Activated CD8-positive, alpha-beta memory T cell treated with anti-CD3 and anti-CD28 coated beads, Interleukin-2, amount 10 ng/mL, durations not matched to agents 7 days and 5 days (primary cell): ENCODE measurements at places on chromosomes 16 and 17.

- no peak for DNase-seq
Measured at GRCh38 chr16:17138801-17139200, 332.0 kb downstream of the XYLT1 start.

DNA sequence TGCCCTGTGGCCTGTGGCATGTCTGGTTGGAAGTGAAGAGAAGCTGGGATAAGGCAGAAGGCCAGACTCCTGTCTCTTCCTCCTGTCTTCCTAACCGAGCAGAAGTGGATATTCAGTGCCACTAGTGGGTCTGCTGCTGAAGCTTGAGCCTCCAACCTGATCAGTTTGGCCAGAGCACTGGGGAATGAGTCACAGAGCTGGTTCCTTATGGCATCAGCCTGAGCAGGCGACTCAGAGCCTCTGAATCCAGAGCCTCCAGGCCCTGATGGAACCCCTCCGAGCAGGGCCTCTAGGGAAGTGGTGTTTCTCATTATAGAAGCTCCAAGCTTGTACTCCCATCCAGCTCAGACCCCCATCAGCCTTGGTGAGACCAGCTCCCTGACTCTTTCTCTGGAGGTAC is 2.0 kb downstream of the WSCD1 start:
- no peak for DNase-seq

GRCh38 chr16:19837331-19837980 is 47.2 kb downstream of the GPRC5B start:
- no peak for DNase-seq

DNA sequence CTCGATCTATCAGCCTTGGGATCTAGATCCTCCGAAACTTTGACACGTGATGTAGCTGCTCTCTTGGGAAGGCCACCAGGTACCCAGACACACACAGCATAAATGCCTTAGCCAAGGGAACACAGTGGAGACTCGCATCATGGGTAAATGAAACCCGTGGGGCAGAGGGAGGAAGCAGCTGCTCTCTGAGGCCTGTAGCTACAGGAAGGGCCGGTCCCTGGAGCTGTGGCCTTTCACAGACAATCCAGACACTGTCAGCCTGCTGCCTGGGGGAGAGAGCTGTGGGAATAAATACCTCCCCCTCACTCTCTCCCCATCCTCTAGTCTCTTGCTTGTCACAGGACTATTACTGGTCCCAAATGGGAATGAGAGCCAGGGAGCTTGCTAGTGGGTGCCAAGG is 351.2 kb downstream of the UTP18 start:
- DNase-seq = no peak

DNA sequence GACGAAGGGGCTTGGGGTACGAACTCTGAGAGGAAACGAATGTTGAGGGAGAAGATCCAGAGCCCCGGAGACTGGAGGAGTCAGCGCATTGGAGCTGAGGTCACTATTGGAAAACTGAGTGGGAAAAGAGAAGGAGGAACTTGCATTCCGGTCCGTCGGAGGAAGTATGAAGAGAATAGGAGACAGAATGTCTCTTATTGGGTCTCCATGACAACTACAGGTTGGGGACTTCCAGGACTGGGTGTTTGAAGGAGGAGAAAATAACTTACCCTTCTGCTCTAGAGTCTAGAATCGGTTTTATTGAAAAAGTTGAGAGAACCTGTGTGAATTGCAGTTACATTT is 537 bp downstream of the GOSR1 start:
- peak; percentile 41 for DNase-seq

- peak; percentile 62 for DNase-seq
Measured at GRCh38 chr17:28174352-28175046, 132.0 kb downstream of the NLK start.

- DNase-seq = no peak
Measured at GRCh38 chr16:56286809-56287208, 95.5 kb downstream of the GNAO1 start.

- DNase-seq = no peak
Measured at GRCh38 chr17:59498530-59499307, 66.7 kb upstream of the DHX40 start.

DNA sequence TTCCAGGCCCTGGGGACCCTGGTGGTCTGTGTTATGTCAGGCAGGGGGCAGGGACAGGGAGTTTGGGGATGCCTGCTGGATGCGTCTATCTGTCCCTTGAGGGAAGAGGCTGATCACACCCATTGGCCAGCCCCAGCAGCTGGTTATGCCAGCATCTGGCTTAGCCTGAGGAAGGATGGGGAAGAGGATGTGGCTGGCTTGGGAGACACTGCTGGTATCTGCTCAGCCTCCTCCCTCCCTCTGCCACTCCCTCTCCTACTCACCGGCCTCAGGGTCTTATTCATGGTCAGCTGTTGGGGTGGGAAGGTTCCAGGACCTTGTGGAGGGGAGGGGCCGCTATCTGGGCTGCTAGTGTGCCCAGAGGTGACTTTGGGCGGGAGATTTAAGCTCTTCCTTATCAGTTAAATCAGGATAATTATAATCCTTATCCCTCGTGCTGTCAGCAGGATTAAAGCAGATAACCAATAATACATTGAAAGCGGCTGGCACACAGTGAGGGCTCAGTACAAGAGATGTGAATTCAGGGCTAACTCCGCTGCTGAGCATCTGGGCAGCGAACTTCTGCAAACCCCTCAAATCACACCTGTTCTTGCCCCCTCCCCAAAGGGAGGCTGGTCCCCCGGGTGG is 36.0 kb upstream of the MLKL start:
- DNase-seq = no peak

DNA sequence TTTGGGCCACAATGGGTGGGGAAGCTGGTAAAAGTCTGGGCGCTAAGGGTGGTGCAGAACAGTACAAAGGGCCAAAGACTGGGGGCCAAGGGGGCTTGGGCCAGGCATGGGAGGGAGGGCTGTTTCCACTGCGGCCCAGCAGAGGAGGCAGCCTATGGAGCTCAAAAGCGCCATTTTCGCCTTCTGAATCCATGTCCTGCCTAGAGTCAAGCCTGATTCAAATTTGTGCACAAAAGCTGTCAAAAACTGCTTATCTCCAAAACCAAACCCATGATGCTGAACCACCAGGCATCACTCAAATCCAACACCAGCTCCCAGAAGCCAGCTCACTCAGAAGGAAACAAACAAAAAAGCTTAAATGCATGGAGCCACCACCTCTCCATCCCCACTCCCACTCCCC is 16.0 kb downstream of the COG7 start:
- no peak for DNase-seq

GRCh38 chr16:10743610-10744369 is at the start of gene NUBP1:
Gene NUBP1, plus strand, starts transcription at chr16:10743842. Its CDS starts 22 bp downstream, at chr16:10743864.
- peak; percentile 100 for DNase-seq

DNA sequence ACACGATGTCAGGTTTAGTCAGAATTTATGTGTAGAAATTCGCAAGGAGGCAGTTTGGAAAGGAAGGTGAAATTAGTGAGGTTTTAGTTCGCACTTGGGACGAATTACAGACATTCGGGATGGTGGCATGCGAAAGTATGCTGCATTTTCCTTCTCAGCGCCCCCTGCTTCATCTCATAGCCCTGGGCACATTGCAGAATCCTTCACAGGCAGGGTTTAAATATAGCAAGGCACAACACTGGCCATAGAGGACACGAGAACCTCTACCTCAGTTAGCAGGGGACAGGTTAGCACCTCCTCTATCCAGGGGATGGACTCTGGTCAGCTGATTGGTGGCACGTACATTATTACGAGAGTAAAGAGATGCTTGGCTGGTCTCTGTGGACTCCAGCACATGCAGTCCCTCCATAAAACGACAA is 47.5 kb downstream of the MAP2K6 start:
- no peak for DNase-seq

DNA sequence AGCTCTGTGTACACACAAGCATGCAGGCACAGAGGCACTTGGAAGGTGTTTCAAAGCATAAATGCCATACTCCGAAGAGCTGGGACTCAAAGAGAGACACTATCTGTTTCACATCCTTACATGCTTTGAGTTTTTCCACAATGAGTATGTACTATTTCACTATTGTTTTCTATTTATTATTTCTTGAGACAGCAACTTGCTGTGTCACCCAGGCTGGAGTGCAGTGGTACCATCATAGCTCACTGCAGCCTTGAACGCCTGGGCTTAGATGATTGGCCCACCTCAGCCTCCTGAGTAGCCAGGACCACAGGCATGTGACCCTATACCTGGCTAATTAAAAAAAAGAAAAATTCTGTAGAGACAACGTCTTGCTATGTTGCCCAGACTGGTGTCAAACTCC is 31.6 kb downstream of the CYB5D2 start:
- no peak for DNase-seq

DNA sequence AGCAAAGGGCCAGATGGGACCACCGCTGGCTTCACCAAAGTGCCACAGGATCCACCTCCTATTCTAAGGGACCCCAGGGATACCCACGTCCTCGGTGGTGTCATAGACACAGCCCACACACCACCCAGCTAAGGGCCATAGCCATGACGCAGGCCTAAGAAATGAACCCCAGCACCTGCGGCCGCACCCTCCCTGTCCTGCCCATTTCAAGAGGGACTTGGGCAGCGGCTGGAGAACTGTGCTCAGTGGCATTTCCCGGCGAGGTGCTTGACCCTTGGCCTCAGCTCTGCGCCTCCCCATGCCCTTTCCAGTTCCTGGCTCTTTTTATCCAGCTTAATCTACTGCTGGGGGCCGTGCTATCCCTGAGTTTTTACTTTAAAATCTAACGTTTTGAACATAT is 27.3 kb downstream of the ZNF778 start:
- DNase-seq = no peak

DNA sequence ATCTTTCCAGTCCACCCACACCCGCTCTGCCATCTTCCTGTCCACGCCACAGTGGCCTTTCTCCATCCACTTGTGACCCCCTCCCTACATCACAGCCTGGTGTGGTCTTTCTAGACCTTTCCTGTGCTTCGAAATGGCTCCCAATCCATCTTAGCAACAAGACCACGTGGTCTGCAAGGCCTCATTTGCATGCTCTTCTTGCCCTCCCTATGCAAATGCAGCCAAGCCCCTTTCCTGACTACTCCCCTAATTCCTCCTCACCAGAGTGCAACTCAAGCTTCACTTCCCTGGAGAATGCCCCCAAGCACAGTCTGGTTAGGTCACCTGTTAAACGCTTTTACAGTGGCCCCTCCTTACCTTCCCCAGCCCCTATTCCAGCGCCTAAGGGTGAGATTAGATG is 6.1 kb downstream of the PPP1R9B start:
- DNase-seq = no peak

DNA sequence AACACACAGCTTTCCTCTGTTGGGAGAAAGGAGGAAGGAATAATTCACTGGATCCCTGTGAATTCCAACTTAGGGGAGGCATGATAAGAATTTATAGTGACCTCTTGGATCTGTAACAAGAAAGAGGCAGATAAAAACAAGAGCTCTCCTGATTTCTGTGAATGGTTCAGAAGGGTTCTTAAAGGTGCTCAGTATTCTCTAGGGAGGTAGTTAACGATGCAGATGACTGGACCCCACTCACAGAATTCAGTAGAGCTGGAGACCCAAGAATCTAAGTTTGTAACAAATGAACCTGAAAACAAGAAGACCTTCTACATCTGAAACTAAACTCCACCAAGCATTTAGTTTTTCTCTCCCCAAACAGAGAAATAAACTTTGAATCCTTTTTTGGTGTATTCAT is 8.6 kb downstream of the ZNRF1 start:
- DNase-seq = no peak

DNA sequence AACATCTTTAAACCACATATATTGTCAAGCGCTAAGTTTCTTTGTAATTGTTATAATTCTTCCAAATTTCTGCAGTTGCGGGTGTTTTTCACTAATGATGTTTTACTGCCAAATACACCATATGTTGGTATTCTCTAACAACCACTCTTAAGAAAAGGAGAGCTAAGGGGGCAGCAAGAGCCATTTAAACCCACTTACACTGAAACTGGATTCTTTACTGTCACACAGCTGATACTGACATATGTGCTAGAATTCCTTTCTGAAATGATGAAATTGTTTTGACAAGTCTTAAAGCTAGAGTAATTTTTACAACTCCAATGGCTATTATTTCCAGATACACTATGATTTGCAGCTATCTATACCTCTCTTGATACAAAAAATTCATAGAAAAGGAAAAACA is 483.1 kb downstream of the CDH11 start:
- no peak for DNase-seq

DNA sequence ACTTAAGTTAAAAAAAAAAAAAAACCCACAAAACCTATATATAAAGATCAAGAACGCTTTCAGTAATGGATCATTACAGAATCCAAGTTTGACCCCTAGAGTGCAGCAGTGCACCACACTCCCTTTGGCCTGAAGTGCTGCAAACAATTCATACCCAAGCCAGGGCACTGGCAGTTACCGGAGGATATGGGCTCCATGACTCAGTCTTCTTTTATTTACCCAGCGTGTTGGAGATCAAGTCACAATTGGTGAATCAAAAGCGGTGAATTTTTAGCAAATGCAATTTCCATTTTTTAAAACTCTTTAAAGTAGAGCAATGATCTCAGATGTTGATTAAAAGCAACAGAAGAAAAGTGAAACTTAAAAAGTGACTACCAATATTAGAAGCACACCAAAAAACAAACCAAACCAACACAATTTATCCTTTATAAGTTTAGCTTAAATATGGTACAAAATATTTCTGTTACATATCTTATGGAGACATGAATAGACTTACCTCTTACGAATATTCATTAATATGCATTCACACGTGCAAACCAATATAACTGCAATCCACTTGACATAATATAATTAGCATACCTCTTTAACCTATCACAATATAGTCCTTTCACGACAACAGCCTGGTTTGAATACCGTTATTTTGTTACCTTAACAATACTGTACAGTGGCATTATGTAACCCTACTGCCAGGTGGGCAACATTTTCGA is 46.3 kb downstream of the ZNF652 start:
- DNase-seq = peak; percentile 90

DNA sequence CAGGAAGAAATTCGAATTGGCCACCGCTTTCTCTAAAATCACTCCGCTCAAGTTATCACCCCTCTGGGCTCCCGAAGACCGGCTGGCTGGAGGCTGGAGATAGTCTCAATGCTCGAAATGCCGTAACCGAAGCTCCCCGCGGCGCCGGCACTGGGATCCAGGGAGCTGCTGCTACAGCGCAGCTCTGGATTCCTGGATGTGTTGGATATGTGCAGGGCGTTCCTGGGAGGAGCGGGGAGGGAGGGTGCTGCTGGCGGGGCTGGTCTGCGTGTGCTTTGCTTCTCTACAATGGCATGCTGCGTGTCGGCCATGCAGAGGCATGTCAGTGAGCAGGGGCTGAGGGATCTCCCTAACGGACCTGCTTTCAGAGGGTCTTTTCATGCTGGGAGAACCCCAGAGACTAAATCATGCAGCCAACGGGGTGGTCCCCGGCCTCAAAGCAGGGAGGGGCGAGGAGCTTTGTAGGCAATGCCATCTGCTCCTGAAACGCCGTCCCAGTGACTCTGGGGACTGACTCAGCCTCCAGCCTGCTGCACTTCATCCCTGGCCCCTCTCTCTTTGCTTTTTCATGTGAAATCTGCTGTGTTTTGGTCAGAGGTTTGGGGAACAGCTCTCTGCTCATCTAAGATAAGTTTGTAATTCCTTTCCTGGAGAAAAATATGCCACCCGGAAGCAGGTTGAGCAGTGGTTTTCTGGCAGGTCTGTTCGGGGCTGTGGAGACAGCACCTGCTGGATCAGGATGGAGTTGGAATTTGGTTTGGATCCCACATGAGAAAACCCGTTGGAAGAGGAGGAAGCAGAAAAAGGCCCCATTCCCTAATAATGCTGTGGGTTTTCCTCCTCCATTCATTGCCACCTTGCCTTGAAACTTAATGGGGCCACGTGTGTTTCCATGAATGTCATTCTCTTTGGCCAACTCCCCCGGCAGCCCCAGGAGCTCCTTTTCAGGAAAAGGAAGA is 311.4 kb downstream of the SEC14L1 start:
- no peak for DNase-seq

- DNase-seq = no peak
Measured at GRCh38 chr17:49913226-49914095, 55.5 kb upstream of the DLX4 start.

- DNase-seq = no peak
Measured at GRCh38 chr17:73874008-73874720, 229.9 kb upstream of the SDK2 start.
